ENCODE measurements at places on chromosomes 1 and 21.

- no peak for DNase-seq
These were observed 108.5 kb upstream of the HOOK1 start for GRCh38 chr1:59706303-59706599.

DNA sequence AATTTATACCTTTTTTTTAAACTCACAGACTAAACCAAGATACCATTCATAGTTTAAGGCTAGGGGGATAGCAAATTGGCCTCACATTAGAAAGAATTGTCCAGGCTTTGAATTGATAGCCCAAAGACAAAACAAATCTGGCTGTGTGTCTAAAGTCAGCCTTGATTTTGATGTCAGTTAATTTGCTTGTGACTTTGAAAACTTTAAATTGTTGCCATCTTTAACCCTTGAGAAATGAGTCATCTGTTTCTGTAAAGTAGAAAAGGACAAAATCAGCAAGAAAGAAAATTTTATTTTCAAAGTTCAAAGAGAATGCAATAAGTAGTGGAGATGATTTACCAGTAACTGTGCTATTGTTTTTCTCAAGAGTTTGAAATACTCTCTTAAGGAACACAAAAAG is 184.5 kb downstream of the RGS7 start:
- no peak for DNase-seq

DNA sequence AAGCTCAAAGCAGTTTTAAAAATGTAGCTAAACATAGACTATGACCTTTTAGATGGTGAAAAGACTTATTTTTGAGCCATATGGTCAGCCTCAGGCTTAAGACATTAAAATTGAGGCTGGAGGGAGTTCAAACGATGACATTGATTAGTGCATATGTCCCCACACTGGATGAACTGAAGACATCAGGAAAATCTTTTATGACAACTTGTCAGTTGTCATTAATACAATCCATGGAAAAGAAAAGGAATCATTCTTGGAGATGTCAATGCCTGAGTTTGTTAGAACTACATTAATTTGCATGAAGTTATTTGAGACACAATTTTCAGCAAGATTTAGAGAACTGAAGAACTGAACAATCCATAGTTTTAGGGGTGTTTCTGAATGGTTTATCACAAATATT is 349.9 kb downstream of the COL11A1 start:
- no peak for DNase-seq

DNA sequence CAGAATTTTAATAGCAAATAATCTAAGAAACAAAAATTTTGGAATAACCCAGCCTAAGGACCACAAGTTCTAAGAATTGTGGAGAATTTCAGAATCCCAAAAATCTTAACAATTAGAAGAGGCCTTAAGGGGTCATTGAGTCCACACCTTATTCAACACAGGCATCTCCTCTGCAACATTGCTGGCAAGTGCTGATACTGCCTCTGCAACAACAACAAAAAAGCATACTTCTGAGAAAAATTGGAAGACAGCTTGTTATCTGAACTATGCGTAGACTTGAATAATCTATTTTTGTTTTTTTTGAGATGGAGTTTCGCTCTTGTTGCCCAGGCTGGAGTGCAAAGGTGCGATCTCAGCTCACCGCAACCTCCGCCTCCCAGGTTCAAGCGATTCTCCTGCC is 24.0 kb upstream of the SLC2A1 start:
- DNase-seq = no peak

DNA sequence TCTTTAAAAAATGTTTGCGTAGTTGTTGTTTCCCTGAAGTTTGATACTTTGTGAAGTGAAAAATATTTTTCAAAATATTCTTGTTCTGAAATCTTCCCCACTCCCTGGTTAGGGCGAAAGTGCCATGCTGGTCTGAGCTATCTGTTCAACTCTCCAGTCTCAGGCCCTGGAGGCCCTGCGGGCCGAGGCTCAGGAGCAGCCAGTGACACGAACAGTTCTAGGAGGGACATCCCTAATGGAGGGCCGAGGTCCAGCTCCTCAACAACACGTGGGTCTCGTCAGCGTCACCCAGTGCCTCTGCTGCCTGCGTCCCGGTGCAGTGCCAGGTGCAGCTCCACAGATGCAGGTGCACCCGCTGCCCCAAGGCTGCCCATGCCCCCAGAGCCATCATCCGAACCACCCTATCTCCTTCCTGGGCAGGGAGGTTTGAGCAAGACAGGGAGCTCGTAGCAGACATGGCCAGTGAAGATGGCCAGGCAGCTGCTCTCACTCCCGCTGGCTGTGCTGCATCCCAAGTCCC is 69.7 kb upstream of the COL6A1 start:
- no peak for DNase-seq

DNA sequence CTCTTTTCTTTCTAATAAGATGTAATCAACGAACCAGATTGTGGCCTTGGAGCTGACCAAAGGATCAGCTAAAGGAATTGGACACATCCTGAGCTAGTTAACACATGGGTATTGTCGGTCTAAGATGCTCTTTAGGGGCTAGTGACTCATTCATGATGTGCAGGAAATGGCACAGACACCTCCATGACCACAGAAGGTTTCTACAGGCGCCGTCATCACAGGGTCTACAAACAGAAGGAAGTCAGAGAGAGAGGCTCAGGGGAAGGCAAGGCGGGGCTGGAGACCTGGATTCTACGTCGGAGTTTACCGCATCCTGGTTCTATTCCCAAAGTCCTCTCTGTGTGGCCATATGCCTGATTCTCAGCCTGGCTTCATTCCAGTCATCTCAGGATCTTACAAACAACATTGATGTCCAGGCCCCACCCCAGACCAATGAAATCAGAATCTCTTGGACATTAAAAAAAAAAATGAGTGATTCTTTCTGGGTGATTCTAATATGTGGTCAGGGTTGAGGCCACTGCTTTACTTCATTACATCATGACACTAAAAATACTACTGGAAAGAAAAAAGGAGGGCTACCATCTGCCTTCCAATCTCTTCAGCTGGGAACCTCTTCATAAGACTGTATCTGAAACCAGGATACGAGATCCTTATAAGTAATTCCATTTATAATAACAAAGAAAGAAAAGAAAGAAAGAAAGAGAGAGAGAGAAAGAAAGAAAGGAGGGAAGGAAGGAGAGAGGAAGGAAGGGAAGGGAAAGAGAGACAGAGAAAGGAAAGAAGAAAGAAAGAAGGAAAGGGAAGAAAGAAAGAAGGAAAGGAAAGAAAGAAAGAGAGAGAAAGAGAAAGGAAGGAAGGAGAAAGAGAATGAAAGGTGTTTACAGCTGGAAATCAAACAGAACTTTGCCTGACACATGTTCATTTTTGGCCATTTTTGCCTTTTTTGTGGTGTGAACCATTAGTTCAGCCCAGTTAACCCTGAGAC is 11.6 kb upstream of the KCNJ15 start:
- DNase-seq = no peak
